ENCODE measurements at places on chromosomes 3 and 15.

DNA sequence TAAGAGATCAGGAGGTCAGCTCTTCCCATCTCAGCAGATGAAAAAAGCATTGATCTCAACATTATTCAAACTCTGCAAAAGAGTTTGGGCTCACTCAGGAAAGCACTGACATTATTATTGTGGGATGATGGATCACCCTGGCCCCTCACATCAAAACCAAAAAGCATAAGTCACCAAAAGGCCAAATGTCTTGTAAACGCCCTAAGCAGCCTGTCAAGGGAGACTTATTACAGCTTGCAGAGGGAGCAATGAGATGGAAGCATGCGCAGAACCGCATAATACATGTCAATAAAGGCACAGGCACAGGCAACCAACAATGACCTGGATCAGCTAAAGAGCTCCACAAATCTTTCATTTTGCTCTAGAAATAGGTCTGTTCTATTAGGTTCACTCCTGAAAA lies 4.6 kb downstream of the FSIP1 start:
- no peak for DNase-seq

- DNase-seq, result no peak
These were observed 145.9 kb downstream of the TBL1XR1 start for GRCh38 chr3:177051411-177051810.

DNA sequence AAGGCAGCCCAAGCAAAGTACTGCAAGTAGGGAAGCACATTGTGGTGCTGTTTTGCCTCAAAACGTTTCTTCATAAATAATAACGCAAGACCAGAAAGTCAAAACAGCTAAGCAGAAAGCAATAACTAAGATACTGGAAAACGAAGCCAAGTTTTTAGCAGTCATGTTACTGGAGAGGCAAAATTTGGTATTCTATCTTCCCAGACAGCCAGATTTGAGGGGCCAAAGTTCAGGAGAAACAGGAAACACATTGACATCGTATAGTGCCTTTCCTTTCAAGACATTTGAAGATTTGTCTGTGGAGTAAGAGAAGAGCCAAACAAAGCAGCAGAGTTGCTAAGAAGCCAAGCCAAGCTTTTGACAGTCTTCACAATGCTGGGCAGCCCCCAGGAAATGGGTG lies 843.6 kb upstream of the NECTIN3 start:
- no peak for DNase-seq

DNA sequence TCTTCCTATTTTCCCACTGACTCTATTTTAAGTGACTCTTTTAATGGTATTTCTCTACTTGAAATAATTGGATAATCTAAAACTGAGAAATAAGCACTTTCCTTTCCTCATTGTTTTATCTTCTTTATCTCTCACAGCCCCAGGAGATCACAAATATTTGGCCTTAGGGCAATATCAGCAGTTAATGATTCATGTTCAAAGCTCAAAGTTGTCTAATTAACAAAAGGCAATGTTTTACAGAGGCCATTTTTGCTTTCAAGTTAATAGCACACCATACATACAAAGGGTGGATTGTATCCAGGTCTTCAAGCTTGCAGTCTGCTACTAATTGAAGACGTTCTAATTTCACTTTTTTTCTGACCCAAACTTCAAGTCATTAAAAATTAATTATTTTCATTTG lies 120.1 kb downstream of the LRRN1 start:
- no peak for DNase-seq

DNA sequence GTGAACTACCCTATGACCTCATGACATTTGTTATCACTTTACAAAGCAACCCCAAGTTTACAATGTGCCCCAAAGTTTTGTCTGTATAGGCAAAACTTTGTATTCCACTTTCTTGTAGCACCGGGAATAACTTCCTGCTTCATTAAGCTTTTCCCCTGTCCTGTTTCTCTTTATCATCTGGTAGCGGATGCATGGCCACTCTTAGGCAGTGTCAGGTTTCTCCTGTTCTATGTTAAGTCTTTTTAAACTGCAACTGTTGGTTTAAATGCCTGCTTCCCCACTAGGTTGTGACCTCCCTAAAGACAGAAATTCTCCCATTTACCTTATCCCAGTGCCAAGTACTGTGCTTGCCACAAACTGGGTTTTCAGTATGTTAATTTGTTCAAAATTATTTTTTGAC lies 433.6 kb upstream of the DPH6 start:
- no peak for DNase-seq

GRCh38 chr3:108300103-108300849 lies 3.9 kb downstream of the HHLA2 start:
- no peak for DNase-seq

- no peak for DNase-seq
These were observed 340.2 kb upstream of the CBLB start for GRCh38 chr3:106208967-106209366.

- no peak for DNase-seq
These were observed 46.2 kb downstream of the CCDC12 start for GRCh38 chr3:46930166-46930944.

DNA sequence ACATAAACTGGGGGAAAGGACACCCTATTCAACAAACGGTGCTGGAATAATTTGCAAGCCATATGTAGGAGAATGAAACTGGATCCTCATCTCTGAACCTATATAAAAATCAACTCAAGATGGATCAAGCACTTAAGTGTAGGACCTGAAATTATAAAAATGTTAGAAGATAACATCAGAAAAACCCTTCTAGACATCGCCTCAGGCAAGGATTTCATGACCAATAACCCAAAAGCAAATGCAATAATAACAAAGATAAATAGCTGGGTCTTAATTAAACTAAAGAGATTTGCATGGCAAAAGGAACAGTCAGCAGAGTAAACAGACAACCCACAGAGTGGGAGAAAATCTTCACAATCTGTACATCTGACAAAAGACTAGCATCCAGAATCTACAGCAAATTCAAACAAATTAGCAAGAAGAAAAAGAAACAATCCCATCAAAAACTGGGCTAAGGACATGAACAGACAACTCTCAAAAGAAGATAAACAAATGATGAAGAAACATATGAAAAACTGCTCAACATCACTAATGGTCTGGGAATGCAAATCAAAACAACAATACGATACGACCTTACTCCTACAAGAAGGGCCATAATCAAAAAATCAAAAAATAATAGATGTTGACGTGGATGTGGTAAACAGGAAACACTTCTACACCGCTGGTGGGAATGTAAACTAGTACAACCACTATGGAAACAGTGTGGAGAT lies 408.7 kb downstream of the CNTN6 start:
- no peak for DNase-seq

- DNase-seq, result peak; percentile 70
These were observed 95.3 kb downstream of the SLC49A4 start for GRCh38 chr3:122890077-122890719.

- no peak for DNase-seq
These were observed 218.0 kb downstream of the WNT5A start for GRCh38 chr3:55269096-55269495.

GRCh38 chr3:180804916-180805315 lies 107.6 kb upstream of the FXR1 start:
- DNase-seq, result no peak

- DNase-seq, result no peak
These were observed 722 bp downstream of the CHRNA3 start for GRCh38 chr15:78620021-78620526.

DNA sequence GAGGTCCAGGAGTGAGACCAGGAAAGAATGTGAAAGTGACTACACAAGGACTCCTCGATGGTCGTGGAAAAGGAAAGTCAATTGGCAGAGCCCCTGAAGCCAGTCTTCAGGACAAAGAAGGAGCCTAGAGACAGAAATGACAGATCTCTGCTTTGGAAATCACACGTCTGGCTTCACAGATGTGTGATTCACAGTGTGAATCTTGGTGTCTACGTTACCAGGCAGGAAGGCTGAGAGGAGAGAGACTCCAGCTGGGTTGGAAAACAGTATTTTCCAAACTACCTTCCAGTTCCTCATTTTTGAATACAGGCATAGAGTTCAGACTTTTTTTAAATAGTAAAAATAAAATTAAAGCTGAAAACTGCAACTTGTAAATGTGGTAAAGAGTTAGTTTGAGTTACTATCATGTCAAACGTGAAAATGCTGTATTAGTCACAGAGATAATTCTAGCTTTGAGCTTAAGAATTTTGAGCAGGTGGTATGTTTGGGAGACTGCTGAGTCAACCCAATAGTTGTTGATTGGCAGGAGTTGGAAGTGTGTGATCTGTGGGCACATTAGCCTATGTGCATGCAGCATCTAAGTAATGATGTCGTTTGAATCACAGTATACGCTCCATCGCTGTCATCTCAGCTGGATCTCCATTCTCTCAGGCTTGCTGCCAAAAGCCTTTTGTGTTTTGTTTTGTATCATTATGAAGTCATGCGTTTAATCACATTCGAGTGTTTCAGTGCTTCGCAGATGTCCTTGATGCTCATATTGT lies 6.0 kb downstream of the CCR2 start:
- no peak for DNase-seq

- no peak for DNase-seq
These were observed 1209.4 kb downstream of the ROBO2 start for GRCh38 chr3:78249294-78249693.

DNA sequence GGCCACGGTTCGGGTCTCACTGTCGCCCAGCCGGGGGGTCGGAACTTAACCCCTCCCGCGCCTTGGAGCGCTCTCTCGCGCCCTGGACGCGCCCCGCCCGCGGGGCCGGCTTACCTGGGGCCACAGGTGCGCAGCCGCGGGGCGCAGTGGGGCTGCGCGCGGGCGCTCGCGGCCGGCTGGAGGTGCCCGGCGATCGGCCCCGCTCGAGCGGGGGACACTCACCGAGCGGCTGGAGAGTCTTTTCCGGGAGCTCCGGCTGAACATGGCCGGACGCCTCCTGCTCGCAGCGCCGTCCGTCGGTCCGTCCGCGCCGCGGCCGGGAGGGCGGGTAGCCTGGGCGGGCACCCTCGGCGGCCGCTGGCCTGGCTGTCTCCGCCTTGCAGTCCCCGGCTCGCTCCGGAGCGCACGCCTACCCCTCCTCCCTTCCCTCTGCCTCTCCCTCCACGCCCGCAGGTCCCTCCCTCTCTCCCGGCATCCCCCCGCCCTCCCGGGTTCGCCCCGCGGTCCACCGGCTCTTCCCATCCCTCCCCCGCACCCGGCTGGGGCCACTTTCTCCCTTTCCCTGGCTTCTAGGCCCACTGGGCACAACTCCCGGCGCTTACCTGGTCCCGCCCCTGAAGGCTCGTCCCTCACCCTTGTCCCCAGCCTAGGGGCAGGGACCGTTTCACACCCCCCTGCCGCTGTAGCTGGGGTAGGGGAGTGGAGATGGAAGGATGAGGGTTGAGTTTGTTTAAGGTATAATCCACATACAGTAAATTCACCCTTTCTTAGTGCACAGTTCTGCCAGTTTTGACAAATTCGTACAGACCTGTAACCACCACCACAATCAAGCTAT lies 220.1 kb upstream of the PRICKLE2 start:
- no peak for DNase-seq

GRCh38 chr3:188589771-188590170 lies 435.8 kb downstream of the LPP start:
- DNase-seq, result no peak

DNA sequence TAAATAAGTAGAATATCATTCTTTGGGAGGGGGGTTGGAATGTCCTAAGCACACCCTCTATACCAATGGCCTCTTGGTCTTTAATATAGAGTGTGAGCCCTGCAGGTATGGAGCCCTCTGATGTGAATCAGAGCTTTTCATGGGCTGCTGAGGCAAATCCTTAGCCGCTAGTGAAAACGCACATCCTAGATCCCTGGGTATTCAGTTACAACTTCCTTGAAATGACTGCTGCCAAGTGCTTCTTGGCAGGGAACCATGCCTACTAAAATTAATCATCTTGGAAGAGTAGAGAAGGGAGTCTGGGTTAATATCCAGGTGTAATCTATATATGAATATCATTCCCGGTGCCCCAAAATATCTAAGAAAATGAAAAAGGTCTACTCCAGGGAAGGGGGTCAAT lies 109.1 kb downstream of the POLQ start:
- no peak for DNase-seq

DNA sequence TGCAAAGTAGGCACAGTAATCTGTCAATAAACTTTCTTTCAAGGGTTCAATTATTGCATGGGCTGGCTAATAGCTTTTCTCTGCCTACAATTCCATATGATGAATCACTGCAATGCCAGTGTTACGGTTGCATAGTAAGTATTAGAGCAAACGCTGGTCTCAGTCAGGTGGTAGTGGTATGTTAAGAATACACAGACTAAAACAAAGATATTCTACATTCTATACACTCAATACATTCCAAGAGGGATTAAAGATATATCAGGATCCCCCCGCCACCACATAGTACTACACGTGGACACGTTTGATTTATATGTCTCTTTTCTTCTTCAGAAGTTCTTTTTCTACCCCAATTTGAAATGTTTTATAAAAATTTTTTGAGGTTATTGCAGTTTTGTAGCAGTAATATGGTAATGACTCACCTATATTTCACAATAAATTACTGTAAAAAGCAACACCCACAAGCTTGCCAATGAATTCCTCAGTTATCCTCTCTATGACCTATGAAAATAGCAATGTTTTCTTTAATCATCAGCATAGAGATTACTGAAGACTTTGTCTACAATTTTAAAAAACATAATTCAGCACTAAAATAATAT lies 68.2 kb downstream of the CD200R1L start:
- DNase-seq, result no peak

DNA sequence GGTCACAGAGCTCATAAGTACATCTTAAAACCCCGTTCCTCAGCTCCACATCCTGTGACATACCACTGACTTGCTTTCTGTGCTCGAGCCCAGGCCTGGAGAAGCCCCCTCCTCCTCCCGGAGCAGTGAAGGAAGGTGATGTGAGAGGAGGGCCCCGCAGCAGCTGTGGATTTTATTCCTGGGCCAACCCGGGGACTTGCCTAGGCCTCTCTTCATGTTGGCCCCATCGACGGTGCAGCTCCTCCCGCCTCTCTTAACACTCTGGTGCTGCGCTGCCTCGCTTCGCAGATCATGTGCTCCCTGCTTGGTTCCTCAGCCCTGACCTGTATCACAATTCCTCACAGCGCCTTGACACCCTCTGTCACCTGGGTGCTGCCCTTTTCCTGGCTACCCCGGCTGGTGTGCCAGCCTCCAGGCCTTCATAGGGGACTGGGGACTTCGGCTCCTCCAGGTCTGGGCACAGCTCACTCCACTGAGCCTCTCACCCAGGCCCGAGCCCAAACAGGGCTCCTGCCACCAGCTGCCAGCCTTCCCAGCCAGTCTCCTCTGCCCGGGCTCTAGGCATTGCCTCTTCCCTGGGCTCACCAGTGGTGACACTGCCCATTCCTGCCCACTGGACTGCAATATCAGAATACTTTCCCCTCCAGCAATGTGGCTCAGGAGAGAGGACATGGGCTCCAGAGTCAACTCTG lies 21.5 kb downstream of the MAGEF1 start:
- no peak for DNase-seq

DNA sequence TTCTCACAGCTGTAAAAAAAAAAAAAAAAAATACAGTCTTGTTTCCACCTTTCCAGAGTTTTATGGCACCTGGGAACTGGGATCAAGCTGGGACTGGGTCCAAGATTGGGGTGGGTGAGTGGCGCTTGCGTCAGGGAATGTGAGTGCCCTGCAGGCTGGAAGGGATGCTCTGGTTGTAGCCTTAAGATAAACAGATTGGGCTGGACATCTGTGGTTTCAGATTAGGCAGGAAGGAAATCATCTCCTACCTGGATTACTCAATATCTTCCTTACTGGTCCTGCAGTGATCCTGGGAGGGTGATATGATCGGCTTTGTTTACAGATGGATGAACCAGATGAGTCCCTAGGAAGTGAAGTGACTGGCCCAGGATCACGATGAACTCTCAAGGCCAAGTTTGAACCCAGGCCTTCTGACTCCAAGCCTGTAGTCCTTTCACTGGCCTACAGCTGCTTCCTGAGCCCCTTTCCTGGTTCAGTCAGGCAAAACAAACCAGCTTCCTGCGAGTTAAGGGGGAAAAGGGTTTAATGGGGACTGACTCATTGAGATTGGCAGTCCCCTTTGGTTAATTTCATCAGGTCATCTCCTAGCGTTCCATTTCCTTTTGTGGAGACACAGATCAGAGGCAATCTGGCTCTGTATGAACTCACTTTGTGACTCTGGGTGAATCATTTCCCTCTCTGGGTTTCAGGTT lies 179.8 kb downstream of the THSD4 start:
- DNase-seq, result peak; percentile 99

Data from HFF-Myc (cell line).